ENCODE measurements at places on chromosomes 16 and 17. TPM values are rescaled to one million over a fixed set of nuclear protein-coding genes. Genes with fewer than 3 reads are reported as not detected.

The LDHD gene
- total RNA-seq: 0.39 TPM

The EPN3 gene
- under 0.01 TPM for total RNA-seq

The ZNF287 gene
- total RNA-seq: 4.8 TPM

The VPS25 gene
- total RNA-seq: 55.1 TPM

The KCNH6 gene
- total RNA-seq: not detected

The NOXO1 gene
- 0.39 TPM for total RNA-seq

The RPGRIP1L gene
- 17.6 TPM for total RNA-seq

The SYCE1L gene
- not detected for total RNA-seq

The B9D1 gene
- total RNA-seq: 23.9 TPM

The CNTNAP4 gene
- total RNA-seq: under 0.01 TPM

The CHST5 gene
- total RNA-seq: 0.20 TPM

The RNF112 gene
- total RNA-seq: 1.5 TPM

All from subcutaneous preadipocyte (primary cell).